ENCODE measurements at places on chromosomes 16 and 17. TPM values are rescaled to one million over a fixed set of nuclear protein-coding genes. Genes with fewer than 3 reads are reported as not detected.
A peak's percentile ranks its signal among the peaks of the same experiment; 100 is the strongest.

Gene PMP22
- total RNA-seq, result 103 TPM

Gene LGALS9B
- total RNA-seq, result not detected

Gene HASPIN
- total RNA-seq, result 16.2 TPM

Gene GNG13
- total RNA-seq, result not detected

Gene PPL
- total RNA-seq, result not detected

Gene PSMD7
- total RNA-seq, result 112 TPM

Gene NHERF2
- total RNA-seq, result 57.3 TPM

Gene ABCA10
- total RNA-seq, result not detected

DNA sequence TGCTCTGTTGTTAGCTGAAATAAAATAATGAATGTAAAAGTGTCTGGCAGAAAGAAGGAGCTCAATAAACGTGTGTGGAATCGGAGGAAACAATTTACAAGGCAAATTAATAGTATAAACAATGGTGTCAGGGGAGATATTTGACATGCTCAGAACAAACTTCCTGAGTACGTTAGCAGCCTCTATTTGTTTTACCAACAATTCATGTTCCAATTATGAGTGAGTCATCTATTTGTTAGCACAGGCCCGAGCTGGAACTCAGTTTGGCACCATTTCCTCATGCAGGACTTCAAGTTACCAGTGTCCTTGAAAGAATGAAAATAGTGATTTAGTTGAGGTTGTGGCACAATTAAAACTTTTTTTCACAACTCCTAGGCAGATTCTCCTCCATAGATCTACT is 9.1 kb downstream of the ASIC2 start:
- DNase-seq, result no peak

- no peak for DNase-seq
Measured at GRCh38 chr16:87708881-87709638, 56.7 kb downstream of the KLHDC4 start.

- peak; percentile 95 for DNase-seq
Measured at GRCh38 chr17:15262291-15263205, 2.6 kb downstream of the PMP22 start.

DNA sequence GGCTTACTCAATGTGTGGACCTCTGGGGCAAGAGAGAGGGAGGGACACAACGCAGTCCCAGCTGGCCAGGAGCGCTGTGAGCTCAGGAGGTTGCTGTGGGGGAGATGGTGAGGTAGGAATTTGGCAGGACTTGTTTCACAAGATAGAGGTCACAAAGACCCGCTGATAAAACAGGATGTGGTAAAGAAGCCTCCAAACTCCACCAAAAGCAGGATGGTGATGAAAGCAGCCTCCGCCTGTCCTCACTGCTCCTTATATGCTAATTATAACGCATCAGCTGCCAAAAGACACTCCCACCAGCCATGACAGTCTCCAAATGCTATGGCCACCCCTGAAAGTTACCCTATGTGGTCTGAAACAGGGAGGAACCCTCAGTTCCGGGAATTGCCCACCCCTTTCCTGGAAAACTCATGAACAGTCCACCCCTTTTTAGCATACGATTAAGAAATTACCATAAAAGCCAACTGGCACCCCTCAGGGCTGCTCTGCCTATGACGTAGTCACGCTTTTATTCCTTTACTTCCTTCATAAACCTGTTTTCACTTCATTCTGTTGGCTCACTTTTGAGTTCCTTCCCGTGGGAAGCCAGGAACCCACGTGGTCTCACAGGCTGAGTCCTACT is 5.3 kb upstream of the EIF4A3 start:
- no peak for DNase-seq

DNA sequence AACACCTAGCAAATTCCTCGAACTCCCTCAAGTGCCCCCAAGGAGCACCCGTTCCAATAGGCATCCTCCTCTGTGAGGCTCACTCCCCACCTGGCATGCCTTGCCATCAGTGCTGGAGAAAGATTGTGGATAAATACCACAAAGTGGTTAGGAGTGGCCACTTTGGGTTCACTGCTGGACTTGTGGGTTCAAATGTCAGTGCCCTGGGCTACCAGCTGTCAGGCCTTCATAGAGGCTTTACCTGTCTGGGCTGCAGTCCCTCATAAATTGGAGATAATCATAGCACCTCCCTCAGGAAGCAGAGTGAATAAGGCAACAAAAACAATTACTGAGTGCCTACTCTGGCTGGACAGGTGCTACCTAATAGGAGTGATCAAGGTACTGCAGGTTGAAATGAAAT is 1.5 kb upstream of the SYT17 start:
- no peak for DNase-seq

DNA sequence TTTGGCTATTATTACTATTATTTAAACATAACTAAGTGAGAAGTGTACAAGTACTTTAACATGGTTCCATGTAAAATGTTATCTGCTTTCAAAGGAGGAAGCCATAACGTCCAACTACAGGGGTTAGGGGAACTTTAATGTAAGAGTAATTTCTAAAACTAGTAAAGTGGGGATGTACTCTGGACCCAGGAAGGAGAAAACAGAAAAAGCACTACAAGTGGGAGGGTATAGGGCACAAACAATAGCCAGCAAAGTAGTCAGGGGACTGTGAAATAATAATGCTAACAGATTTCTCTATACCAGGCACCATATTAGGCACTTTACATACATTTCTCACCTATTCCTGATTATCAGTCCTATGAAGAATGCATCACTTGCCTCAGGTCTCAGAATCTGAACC is 19.6 kb downstream of the USP31 start:
- no peak for DNase-seq

GRCh38 chr16:57755726-57756423 is 20.3 kb downstream of the KATNB1 start:
- no peak for DNase-seq

- no peak for DNase-seq
Measured at GRCh38 chr17:6654841-6655731, 3.5 kb downstream of the C17orf100 start.

GRCh38 chr16:12391956-12392355 is 411.7 kb downstream of the CPPED1 start:
- DNase-seq, result no peak

DNA sequence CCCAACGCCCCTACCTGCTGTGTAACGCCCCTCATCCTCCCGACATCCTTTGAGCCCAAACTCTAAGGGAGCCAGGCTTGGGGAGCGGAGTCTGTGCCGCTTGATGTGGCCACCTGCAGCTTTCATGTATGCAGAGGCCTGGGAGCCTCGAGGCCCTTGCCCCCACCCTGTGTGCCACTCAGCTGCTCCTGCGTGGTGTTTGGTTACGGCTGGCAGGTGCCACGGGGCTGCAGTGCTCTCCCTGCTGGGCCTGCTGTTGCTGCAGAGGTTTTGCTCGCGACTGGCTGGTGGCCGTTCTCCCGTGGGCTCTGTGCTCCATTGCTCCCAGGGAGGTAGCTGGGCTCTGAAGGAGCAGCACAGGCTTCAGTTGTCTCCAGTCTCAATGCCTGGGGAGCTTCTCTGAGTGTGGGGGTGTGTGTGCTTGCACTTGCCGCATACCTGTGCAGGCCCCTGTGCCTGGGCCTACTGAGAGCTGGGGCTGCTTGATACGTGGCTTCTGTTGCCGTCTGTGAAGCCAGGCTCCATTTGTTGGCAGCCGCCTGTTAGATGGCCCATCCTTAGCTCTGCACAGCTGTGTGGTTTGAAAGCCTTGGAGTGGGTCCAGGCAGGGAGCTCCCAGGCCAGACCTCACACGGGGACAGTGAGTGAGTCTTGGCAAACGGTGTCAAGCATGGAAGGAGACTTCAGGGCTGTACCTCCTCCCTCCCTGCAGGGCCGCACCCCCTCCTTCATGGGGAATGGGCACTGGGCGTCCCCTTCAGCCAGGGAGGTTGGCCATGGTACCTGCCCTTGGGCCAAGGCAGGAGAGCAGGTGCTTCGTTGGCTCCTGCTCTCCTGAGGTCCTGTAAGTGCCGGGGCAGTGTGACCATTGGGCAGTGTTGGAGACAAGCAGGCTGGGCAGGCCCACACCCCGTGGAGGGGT is 47.2 kb downstream of the PDPK1 start:
- no peak for DNase-seq

DNA sequence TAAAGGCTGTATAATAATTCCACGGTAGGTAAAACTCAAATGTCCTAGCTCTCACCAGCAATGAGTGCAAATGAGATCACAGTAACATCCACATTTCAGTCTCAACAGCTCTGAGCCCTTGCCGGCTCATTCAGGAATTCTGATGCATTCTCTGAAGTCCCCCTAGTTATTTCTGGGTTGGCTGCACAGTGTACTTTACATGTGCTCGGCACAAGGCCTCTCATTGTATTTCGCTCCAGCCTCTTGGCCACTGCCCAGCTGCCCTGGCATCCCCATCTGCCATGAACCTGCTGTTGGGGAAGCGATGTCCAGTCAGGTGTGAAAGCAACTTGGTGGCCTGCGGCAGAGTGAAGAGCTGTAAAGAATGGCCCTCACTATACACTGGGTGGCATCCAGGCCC is 14.3 kb downstream of the PRCD start:
- no peak for DNase-seq

DNA sequence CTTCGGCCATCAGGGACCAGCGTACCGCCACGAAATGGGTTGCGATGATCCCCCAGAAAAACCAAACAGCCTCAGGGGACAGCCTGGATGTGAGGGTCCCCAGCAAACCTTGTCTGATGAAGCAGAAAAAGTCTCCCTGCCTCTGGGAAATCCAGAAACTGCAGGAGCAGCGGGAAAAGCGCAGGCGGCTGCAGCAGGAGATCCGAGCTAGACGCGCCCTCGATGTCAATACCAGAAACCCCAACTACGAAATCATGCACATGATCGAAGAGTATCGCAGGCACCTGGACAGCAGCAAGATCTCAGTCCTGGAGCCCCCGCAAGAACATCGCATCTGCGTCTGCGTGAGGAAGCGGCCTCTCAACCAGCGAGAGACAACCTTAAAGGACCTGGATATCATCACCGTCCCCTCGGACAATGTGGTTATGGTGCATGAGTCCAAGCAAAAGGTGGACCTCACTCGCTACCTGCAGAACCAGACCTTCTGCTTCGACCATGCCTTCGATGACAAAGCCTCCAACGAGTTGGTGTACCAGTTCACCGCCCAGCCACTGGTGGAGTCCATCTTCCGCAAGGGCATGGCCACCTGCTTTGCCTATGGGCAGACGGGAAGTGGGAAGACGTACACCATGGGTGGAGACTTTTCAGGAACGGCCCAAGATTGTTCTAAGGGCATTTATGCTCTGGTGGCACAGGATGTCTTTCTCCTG is 769 bp downstream of the KIF2B start:
- no peak for DNase-seq

DNA sequence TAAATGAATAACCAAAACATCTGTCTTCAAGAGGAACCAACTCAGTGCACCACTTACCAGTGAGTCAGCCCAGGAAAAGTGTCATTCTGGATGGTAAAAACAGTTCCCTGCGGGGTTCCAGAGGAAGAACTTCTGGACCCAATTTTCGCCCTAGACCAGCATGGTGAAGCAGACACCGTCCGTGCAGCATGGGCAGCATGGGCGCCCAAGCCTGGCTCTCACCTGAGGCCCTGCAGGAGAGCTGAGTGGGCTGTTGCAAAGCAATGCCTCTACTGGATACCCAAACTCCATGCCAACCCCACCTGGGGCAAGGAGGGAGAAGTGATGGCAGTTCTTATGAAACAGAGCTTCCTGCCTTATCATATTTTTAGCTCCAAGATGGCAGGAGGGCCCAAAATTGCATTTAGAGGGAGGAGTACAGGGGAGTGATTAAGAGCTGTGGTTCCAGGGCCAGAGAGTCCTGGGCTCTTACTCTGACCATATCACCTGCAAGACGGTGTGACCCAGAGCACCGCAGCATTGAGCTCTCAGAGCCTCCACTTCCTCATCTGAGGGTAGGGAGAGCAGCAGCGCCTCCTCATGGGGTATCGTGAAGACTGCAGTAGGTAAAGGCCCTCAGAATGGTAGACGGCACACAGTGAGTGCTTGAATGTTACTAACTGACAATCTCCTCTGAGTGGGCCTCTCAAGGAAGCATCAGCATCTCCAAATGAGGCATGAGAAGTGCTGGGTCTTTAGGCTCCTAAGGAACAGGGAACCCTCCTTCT is 16.6 kb upstream of the INPP5K start:
- no peak for DNase-seq

GRCh38 chr17:30969989-30970830 is 629 bp upstream of the RNF135 start:
- DNase-seq, result peak; percentile 52

DNA sequence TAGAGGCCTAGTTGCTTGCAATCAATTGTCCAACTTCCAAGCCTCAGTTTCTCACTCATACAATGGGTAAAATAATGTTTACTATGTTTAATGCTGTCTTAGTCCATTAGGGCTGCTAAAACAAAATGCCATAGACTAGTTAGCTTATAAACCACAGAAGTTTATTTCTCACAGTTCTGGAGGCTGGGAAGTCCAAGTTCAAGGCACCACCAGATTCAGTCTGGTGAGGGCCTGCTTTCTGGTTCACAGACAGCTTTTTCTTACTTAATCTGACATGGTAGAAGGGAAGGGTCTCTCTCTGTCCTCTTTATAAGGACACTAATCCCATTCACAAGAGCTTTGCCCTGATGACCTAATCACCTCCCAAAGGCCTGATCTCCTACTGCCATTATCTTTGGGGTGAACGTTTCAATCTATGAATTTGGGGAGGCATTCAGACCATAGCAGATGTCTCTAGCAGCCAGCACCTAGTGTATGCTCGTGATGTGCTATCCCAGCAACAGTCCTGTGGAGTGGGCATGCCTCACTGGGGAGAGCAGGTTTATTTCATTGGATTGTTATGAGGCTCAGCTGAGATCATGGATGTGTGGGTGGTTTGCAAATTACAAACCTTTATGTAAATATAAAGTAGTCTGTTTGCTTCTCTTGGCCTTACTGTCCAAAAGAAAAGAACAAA is 25.2 kb downstream of the YPEL2 start:
- DNase-seq, result peak; percentile 73

- no peak for DNase-seq
Measured at GRCh38 chr16:2964475-2965336, 631 bp downstream of the KREMEN2 start.

DNA sequence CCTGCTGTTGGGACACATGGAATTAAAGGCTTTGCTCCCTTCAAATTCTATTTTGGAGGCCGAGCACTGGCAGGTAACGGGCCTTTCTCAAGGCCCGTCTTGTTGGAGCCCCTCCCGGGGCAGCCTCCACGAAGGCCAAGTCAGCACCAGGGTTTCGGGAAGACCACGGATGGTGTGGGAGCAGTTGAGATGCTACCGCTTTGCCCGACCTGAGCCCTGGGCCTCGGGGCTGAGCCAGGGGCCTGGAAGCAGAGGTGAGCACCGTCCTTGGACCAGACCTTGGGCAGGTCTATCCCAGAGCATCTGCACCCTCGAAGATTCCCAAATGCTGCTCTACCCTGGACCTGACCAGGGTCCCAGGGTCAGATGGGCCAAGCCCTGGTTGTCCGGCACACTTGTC is 23.0 kb downstream of the C17orf100 start:
- DNase-seq, result no peak

GRCh38 chr16:11689031-11689840 is 21.0 kb downstream of the SNN start:
- DNase-seq, result peak; percentile 13

DNA sequence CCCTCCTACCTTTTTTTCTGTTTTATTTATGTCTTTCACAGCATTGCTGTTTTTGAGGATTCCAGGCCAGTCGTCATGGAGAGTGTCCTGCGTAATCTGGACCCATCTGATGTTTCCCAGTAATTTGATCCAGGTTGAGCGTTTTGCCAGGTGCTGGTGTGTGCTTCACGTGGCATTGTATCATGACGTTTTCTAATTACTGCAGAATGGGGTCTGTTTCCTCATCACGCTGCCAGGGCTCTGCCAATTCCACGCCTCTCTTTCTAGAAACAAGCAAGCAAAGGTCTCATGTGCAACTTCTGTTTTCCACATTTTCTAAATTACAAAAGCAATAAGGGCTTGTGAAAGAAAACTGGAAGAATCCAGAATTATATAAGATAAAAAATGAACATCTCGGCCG is 28.3 kb upstream of the BHLHA9 start:
- no peak for DNase-seq

Data from SJSA1 (cell line).